ENCODE measurements at places on chromosomes 13 and 19.

DNA sequence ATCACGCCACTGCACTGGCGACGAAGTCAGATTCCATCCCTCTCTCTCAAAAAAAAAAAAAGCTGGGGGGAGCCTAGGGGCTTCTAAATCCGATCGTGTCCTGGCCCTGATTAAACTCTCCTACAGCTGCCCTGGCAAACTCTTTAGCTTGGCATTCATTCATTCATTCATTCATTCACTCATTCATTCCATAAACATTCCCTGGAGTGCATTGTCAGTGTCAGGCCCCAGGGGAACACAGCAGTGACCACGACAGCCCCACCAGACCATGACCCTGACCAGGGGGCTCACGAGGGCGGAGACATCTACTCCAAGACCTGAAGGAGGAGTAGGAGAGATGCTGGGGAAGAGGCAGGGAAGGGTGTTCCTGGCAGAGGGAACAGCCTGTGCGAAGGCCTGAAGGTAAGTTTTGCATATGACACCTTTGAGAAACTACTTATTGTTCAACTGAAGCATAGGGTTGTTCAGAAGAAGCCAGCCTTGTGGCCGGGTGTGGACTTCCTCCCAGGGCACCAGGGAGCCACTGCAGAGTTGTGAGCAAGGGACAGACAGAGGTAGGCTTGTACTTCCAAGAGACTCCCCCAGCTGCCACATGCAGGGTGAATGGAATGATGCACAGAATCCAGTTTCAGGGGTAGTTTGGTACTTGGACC is 24.5 kb downstream of the CEACAM16 start:
- no peak for DNase-seq

- no peak for DNase-seq
Observed at GRCh38 chr19:35703343-35703742, 1.0 kb upstream of the ZBTB32 start.

DNA sequence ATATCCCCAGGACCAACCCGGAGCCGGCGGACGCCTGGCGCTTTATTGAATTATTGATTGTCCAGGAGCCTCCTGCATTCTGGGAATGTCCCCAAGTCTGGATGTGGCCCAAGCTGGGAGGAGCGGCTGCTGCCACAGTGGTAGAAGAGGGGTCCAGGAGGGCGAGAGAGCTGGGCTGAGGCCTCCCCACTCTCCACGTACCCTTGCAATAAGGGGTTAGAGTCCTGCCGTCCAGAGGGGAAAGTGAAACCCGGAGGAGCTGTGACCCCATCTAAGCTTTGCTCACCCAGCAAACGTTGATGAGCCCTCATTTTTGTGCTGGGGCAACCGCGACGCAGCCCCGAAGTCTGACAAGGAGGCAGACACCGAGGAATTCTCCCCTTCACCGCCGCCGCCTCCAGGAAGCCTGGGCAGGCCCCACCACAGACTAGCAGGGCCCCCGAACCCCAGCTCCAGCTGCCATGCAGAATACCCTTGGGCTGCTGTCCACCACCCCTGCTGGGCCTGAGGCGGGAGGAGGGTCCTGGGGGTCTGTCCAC is 1.4 kb upstream of the C2CD4C start:
- DNase-seq: no peak

DNA sequence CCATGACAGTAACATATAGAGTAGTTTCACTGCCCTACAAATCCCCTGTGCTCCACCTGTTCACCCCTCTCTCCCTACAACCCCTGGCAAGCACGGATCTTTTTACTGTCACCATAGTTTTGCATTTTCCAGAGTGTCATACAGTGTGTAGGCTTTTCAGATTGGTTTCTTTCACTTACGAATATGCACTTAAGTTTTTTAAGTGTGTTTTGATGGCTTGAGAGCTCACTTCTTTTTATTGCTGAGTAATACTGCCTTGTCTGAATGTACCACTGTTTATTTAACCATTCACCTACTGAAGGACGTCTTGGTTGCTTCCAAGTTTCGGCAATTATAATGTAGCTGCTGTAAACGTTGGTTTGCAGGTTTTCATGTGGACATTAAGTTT is 175.1 kb downstream of the ITGBL1 start:
- no peak for DNase-seq

DNA sequence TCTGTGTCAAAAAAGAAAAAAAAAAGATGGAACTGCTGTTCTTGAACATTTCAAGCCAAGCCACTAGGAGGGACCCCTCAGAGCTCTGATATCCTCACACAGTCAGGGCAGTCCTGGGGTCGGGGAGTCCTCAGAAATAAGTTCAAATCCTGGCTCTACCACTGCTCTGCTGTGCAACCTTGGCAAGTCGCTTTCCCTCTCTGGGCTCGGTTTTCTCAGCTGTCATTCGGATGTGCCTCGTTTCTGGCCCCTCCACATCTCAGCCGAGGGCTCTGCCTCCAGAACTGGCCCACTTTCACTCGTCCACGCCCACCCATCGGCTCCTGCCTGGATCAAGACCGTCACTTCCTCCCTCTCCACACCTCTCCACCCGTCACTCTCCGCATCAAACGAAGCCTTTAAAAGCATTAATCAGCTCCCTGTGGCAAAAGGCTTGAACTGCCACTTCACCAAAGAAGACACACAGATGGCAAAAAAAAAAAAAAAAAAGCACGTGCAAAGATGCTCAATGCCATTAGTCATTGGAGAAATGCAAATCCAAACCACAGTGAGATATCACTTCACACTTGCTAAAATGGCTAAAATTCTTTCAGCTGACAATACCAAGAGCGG is 7.4 kb upstream of the ZNRF4 start:
- DNase-seq: no peak

DNA sequence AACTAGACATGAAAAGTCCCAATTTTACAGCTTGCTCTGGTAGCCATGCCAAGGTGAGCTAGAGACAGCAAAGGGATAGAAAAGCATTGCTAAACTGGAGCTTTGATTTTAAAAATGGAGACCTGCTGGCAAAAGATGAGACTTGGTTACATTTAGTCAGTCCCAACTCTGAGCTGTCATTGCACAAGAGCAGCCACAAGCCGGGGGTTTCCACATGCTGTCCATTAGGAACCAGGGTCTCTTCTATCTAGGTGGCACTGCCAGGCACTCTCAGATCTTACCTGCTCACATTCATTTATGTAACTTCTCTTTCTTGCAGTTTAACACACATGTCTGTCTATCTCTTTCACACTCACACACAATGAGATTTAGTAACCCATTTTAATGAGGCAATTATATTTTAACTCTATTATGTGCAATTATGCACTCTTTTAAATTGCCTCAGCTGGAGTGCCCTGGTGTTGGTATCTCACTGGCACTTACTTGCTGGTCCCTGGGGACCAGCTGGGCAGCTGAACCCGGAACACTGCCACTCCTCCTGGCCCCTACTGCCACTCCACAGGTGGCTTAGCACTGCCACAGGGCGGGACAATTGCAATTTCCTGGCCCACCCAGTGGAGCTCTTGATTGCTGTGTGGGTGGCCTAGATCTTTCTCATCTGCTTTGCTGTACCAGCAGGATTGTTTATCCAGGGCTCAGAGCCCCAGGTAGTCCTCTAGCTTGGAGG is 112.5 kb downstream of the COG6 start:
- DNase-seq: no peak

DNA sequence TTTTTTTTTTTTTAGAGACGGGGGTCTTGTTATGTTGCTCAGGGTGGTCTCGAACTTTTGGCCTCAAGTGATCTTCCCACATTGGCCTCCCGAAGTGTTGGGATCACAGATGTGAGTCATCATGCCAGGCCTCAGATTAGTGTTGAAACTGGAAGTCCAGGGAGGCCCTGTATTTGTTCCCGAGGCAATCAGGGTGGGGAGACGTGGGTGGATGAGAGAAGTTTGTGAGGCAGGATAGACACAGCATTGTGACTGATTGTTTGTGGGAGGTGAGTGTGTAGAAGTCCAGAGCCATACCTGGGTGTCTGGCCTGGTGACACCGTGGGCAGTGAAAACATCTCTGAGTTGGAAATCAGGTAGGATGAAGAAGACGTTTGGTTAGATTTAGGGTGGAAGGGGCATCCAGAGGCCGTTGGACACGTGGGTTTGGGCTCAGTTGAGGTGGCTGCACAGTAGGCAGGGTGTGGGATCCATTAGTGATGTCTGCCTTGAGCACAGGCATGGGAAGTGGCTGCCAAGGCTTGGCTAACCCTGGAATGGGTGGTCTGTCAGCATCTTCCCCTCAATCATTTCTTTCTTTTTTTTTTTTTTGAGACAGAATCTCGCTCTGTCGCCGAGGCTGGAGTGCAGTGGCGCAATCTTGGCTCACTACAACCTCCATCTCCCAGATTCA is 12.4 kb downstream of the RTN2 start:
- DNase-seq: peak; percentile 32

DNA sequence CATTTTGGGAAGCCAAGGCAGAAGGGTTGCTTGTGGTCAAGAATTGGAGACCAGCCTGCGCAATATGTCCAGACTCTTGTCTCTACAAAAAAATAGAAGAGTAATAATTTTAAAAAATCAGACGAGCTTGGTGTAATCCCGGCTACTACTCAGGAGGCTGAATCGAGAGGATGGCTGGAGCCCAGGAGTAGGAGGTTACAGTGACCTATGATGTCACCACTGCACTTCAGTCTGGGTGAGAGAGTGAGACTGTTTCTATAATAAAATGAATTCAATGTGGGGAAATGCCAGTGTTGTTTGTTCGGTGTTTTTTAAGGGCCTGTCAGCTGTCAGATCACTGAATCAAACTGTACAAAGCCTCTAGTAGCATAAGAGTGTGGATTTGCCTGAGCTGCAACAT is 1.2 kb upstream of the FBXL3 start:
- DNase-seq: peak; percentile 53

GRCh38 chr19:1783874-1784273 is 28.2 kb downstream of the ATP8B3 start:
- no peak for DNase-seq

GRCh38 chr19:48994035-48994386 is 324 bp downstream of the RUVBL2 start:
- DNase-seq: no peak

GRCh38 chr13:45064889-45065288 is 55.4 kb upstream of the GTF2F2 start:
- no peak for DNase-seq

GRCh38 chr13:76226941-76227340 is 590.8 kb downstream of the LMO7 start:
- no peak for DNase-seq

- no peak for DNase-seq
Observed at GRCh38 chr13:52651897-52652195, 790 bp upstream of the SUGT1 start.

- no peak for DNase-seq
Observed at GRCh38 chr19:34733266-34733745, 737 bp upstream of the ZNF181 start.

GRCh38 chr13:77480066-77480465 is 55.4 kb upstream of the SCEL start:
- DNase-seq: peak; percentile 10

- DNase-seq: no peak
Observed at GRCh38 chr13:93806861-93807260, 580.3 kb downstream of the GPC6 start.

GRCh38 chr13:99960663-99961311 is 10.8 kb downstream of the ZIC5 start:
- DNase-seq: no peak

GRCh38 chr13:111398715-111399299 is 78.4 kb downstream of the TEX29 start:
- DNase-seq: no peak

GRCh38 chr19:507286-508203 is at the start of gene TPGS1:
TPGS1 (plus strand) TSS chr19:507497; CDS start chr19:507507, 10 bp downstream.
- peak; percentile 80 for DNase-seq

GRCh38 chr19:30340771-30341561 is 31.2 kb upstream of the ZNF536 start:
- no peak for DNase-seq

DNA sequence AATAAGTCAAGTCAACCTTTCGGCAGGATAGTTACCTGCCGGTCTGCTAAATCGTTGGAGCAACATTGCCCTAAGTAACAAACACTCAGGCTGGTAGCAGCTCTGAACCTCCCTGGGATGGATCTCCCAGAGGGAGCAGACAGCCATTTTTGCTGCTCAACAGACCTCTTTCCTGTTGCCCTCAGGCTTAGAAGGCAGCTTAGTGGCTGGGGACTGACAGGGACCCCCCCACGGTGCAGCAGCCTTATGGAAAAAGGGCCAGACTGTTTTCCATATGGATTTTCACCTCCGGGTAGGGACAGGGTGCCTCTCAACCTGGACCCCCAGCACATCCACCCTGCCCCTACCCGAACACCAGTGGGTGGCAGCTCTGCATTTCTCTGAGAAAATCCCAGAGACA is 49.7 kb downstream of the UBL3 start:
- DNase-seq: no peak

DNA sequence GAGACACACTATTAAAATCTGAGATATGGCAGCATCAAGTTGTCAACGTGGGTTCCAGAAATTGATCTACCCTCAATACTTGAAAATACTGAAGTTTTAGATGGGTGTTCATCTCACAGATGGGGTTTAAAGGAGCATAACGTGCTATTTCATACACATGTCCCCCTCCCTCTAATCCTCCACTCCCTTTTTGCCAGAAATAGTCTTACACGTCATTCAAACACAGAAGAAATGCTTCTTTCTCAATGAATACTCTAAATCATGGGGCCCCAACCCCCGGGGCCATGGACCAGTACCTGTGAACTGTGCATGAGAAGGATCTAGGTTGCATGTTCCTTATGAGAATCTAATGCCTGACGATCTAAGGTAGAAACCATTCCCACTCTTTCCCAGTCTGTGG is 19.6 kb downstream of the KLF12 start:
- DNase-seq: no peak

- no peak for DNase-seq
Observed at GRCh38 chr19:1473085-1473851, 5.7 kb downstream of the C19orf25 start.

DNA sequence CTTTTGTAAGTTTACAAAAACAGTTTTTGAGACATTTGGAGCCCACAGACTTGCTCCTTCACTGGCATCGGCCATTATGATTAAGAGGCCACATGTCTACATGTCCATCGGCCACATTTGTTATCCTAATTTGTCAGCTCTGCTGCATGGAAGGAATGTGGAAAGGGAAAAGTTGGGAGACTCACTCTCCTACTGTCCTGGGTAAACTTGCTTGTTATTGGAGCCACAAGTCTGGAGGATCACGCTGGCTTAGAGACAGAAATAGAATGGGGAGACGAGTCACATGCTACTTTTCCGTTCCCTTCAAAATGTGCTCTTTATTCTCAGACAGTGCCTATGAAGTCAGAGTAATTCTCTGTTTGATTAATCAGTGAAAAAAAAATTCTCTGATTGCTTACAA is 741.2 kb upstream of the PCDH9 start:
- no peak for DNase-seq
